ENCODE measurements at places on chromosomes 2 and 18.

DNA sequence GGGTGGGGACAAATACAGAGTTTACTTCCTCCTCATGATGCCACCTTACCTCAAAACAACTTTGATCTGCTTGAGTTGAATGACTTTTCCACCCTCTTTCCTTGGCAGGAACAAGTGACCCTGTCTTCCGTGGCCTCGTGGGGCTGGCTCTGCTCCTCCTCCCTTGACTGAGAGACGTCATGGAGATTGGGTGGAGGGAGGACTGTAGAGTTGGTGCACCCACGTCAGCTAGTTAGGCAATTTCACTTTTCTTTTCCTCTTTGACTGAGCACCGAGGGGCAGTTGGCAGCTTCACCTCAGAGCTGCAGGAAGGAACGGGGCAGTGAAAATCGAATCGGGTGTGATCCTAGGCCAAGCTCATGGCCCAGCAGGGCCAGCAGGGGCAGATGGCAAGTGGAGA lies at the start of gene SP140:
Gene SP140 (plus strand): TSS at position 251 of the 400 bp plus-strand sequence. CDS start 109 bp downstream, at position 360.
- DNase-seq: peak; percentile 84

GRCh38 chr2:113965644-113966043 lies 75.8 kb downstream of the ACTR3 start:
- DNase-seq: peak; percentile 11

- no peak for DNase-seq
Measured at GRCh38 chr2:55296393-55296792, 27.4 kb upstream of the MTIF2 start.

DNA sequence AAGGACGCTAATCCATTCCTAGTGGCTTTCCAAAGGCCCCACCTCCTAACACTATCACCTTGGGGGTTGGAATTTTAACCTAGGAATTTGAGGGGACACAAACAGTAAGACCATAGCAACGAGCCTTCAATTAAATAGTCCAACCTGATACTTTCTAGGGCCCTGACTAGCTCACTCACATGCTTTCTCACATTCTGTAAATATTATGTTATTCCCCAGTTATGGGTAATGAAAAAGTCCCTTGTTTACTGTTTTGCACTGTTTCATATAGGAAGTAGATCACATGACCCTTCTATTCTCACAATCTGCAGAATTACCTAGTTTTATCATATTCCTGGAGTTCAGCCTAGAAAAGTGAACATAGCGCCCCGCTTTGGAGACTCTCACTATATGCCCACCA lies 1212.1 kb upstream of the ACVR2A start:
- no peak for DNase-seq

- DNase-seq: no peak
Measured at GRCh38 chr2:162747974-162748373, 90.6 kb downstream of the KCNH7 start.

DNA sequence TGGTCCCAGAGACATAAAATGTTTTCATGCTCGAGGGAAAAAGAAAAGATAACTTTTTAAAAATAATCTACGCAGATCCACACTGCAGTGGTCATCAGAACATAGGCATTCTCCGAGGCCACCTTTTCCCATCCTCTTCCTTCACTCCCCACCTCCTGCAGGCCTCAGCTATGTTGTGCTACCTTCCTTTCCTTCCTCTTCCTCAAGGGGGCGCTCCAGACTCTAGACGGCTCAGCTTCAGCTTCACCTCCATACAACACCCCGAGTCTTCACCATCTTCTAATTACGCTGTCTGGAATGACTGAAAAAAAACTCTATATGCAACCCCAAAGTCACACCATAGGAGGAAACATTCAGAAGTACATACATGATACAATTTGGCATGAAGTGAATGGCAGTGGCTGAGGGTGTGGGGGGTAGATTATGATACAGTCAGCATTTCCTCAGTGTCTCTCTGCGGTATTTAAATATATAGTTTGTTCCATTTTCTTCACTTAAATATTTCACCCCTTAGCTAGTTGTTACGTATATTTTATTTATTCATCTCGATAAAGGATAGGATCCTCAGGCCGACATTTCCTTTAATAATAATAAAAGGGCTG lies 583.6 kb downstream of the IRS1 start:
- DNase-seq: peak; percentile 23

GRCh38 chr2:117299451-117299850 lies 515.0 kb upstream of the DDX18 start:
- no peak for DNase-seq
